ENCODE measurements at places on chromosomes 6 and 20. TPM values are rescaled to one million over a fixed set of nuclear protein-coding genes. Genes with fewer than 3 reads are reported as not detected.

DNA sequence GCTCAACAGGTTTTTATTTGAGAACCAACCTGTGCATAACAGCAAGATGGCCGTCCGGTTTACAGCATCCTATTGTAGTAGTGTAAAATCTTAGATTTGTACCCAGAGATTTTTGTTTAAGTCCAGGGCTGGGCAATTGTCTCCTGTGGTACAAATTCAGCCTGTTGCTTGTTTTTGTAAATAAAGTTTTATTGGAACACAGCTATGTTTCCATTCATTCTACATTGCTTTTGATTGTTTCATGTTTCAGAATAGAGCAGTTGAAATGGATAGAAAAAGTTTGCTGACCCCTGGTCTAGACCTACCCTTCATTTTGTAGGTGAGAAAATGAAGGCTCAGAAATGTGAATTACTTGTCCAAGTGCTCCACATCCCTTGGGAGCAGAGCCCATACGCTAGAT, 8.5 kb downstream of the SMPDL3A start:
- DNase-seq: no peak

GRCh38 chr6:3209114-3210023, 18.1 kb downstream of the TUBB2B start:
- DNase-seq: peak; percentile 70

GRCh38 chr6:159919011-159919511, 28.3 kb downstream of the MAS1 start:
- no peak for DNase-seq

GRCh38 chr6:133837801-133838349, 51.0 kb upstream of the TCF21 start:
- peak; percentile 89 for DNase-seq

GRCh38 chr20:10236540-10237533, 18.2 kb downstream of the SNAP25 start:
- DNase-seq: no peak

DNA sequence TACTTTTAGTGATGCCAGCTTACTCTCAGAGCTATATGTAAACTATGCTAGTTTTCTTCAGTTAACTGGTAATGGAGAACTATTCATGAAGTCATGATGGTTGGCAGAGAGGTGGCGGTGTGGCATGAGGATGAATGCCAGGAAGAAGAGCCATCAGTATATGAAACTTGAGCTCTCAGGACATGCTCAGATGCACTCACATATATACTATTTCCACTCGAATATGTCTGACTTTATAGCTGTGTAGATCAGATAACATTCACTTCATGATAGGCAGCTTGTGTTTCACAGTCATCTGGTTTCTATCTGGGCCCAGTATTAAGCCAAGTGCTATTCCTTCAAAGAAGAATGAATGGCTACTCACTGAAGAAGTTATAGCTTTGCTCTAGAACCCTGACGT, 46.2 kb upstream of the CEP85L start:
- no peak for DNase-seq

GRCh38 chr6:41470029-41470330, 76.2 kb upstream of the FOXP4 start:
- no peak for DNase-seq

DNA sequence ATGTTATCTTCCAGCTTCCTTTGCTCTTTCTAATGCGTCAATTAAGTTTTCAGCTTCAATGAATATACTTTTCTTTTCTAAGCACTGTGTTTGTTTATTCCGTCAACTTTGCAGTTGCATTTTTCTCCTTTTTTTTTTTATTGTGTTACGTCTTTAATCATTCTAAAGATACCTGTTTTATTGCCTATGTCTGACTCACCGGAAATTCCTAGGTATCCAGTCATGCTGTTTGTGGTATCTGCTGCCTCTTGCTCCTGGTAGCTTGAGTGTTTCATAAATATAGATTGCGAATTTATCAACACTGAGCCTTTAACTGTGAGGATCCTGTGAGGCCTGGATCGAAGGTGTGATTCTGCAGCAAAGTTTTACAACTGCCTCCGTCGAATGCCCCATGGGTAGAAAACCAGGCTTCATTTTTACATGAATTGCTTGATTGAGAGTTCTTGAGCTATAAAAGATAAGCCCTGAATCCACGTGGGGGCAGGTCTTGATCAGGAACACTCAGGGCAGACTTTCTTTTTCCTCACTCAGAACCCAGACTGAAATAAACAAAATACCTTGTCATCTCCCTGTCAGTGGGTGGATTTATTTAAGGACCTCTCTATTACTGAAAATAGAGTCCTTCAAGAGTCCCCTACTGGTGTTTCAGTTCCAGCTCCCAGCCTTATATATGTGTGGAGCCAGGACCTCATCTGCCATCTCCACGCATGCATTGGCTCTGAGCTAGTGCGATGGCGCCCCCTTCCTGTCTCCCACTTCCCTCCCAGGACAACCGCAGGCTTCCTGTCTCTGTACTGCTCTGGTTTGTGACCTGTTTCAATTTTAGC, 60.1 kb upstream of the LRRC1 start:
- peak; percentile 83 for DNase-seq

GRCh38 chr6:22884456-22884855, 315.1 kb downstream of the HDGFL1 start:
- no peak for DNase-seq

- no peak for DNase-seq
These were observed 414.1 kb upstream of the FKBP1C start for GRCh38 chr6:62797190-62797589.

DNA sequence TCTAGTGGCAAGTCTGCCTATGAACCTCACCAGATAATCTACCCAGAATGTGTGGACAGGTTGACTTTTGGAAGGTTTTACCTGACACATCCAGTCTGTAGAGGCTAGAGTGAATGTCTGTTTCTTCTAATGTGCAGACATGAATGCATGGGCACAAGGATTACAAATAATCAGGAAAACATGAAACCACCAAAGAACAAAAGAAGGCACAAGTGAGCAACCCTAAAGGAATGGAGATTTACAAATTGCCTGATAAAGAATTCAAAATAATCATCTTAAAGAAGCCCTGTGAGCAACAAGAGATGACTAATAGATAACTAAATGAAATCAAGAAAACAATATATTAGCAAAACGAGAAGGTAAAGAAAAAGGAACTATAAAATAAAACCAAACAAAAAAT, 876.1 kb upstream of the ADGRB3 start:
- no peak for DNase-seq

GRCh38 chr20:44402391-44403193, 47.1 kb downstream of the HNF4A start:
- no peak for DNase-seq

DNA sequence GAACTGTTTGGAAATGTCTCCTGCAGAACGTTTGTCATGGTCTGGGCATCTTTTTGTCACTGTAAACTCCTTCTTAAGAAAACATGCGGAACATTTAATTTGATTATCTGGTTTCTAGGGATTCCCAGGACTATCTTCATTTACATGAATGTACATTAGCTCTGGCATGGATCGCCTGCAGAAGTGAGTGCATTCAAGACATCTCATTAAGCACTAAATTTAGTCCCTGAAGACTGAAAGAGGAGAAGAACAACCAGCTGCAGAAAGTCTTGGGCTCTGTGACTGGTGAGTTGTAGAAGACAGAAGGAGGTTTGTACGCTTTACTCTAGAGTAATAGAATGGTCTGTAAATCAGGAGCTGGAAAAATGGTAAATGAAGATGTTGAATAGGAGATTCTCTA, 540.7 kb downstream of the BCKDHB start:
- DNase-seq: no peak

- DNase-seq: no peak
These were observed 78.2 kb upstream of the ARID1B start for GRCh38 chr6:156699017-156699421.

GRCh38 chr20:62979876-62980373, 26.8 kb downstream of the BHLHE23 start:
- no peak for DNase-seq

GRCh38 chr6:72416744-72417465, 205.0 kb upstream of the KCNQ5 start:
- no peak for DNase-seq

- DNase-seq: no peak
These were observed 1.7 kb downstream of the SMOC2 start for GRCh38 chr6:168442646-168443045.

DNA sequence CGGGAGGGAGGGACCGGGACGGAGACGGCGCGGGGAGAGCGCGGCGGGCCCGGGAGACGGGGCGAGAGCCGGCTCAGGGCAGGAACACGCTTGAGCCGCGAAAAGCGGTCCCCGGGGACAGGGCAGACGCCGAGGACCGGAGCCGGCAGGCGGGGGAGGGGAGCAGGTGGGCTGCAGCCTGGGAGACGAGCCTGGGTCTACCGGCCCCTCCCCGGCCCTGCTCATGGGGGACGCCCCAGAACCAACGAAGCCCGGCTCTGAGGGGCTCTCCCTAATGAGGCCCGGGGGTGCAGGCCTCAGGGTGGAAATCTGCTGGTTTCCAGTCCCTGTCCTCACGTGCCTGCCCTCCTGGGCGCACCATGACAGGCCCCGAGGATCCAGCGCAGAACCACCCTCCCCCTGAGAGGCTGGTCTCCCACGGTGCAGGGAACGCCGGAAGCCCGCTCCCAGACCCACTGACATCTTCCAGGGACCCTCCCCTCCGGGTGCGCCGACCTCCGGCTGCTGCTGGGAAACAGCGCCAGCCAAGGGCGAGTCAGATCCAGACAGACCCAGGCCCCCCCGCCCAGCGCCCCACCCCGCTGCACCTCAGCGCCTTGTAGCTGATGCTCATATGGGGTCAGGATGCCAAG, 571 bp upstream of the EEF1A2 start:
- no peak for DNase-seq

- no peak for DNase-seq
These were observed 551 bp upstream of the ATP5F1E start for GRCh38 chr20:59032713-59033059.

GRCh38 chr20:58753922-58754551, 61.4 kb downstream of the NPEPL1 start:
- DNase-seq: no peak

DNA sequence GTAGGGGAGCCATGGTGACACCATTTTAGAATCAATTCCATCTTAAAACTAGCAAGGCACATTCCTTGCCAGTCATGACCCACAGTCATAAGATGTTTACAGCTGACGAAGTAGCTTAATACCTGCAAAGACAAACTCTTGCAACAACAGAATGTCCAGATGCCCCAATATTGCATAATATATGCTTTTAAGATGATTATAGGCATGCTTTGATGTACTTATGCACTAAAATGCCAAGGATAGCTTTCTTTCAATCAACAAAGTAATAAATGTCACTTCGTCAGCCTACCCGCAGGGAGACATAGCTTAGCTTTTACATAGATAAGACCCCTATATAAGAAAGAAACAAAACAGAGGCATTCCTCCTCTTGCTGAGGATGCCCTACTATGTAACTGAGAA, 26.7 kb downstream of the ACSS1 start:
- DNase-seq: no peak

GRCh38 chr6:104418839-104419238, 440.9 kb downstream of the HACE1 start:
- no peak for DNase-seq

- DNase-seq: no peak
These were observed 32.5 kb downstream of the DLL1 start for GRCh38 chr6:170258407-170258806.

- no peak for DNase-seq
These were observed 6.0 kb upstream of the LKAAEAR1 start for GRCh38 chr20:64090165-64090564.

DNA sequence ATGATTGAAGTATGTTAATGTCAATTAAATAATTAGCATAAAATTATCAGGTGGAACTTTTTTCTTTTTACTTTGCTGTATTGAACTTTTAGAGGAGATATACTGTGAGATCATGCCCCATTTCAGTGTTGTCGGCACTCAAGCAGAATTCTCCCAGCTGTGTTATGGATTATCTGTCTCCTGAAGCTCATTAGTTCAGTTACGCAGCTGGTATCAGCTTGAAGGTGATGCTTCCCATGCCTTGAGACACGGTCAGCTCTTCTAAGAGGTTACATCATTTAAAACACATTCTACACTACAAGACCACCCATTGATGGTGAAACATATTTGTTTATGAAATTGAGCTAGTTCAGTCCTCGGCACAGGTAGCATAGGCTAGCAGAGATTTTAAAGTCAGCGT, 68.9 kb upstream of the PHACTR2 start:
- DNase-seq: no peak

The PKIB gene
- total RNA-seq: not detected

The ELOVL2 gene
- not detected for total RNA-seq

The PLG gene
- 0.40 TPM for total RNA-seq

The SRSF12 gene
- total RNA-seq: 0.05 TPM

The TRIM31 gene
- total RNA-seq: 0.09 TPM

The SYCP2 gene
- 5.3 TPM for total RNA-seq

The OLIG3 gene
- total RNA-seq: not detected

The RFX6 gene
- total RNA-seq: not detected

The IYD gene
- total RNA-seq: not detected

The FAM210B gene
- 5.5 TPM for total RNA-seq

The PREX1 gene
- 65.5 TPM for total RNA-seq
